ENCODE measurements at places on chromosomes 7 and 10. TPM values are rescaled to one million over a fixed set of nuclear protein-coding genes. Genes with fewer than 3 reads are reported as not detected.

The HMX3 gene
- total RNA-seq: not detected

The KMT2E gene
- total RNA-seq: 198 TPM

The DBNL gene
- total RNA-seq: 56.0 TPM

The ZC3HAV1L gene
- 37.4 TPM for total RNA-seq

The LRRD1 gene
- 1.8 TPM for total RNA-seq

The SEC31B gene
- total RNA-seq: 7.0 TPM

The CCDC146 gene
- total RNA-seq: 25.7 TPM

The KCNIP2 gene
- total RNA-seq: 2.4 TPM

The OSBPL3 gene
- 4.9 TPM for total RNA-seq

The FAM25C gene
- total RNA-seq: not detected

The PLPP4 gene
- 3.6 TPM for total RNA-seq

The BLNK gene
- total RNA-seq: 7.3 TPM

The KAZALD1 gene
- total RNA-seq: 27.0 TPM

The GJC3 gene
- not detected for total RNA-seq

The SMKR1 gene
- total RNA-seq: not detected

The LDB3 gene
- 7.1 TPM for total RNA-seq

The PON2 gene
- total RNA-seq: 130 TPM

The PLAC9 gene
- 64.9 TPM for total RNA-seq

The JMJD1C gene
- total RNA-seq: 273 TPM

The MMD2 gene
- total RNA-seq: 0.11 TPM

The RBP4 gene
- 1.9 TPM for total RNA-seq

The C10orf53 gene
- not detected for total RNA-seq

The NODAL gene
- not detected for total RNA-seq

The HKDC1 gene
- not detected for total RNA-seq

The PTPN20 gene
- total RNA-seq: 8.6 TPM

The MACC1 gene
- total RNA-seq: 7.1 TPM

The MRLN gene
- total RNA-seq: 5.7 TPM

The SEC61G gene
- total RNA-seq: 177 TPM

The GTPBP4 gene
- total RNA-seq: 28.4 TPM

The TUBAL3 gene
- total RNA-seq: 0.16 TPM

The TRPV5 gene
- 0.26 TPM for total RNA-seq

The TFEC gene
- total RNA-seq: 8.2 TPM

All from urinary bladder (tissue), 4 donors.